ENCODE measurements at places on chromosomes 7 and 10. TPM values are rescaled to one million over a fixed set of nuclear protein-coding genes. Genes with fewer than 3 reads are reported as not detected.

The DOCK4 gene
- total RNA-seq = 21.0 TPM

The C10orf105 gene
- total RNA-seq = not detected

- DNase-seq = no peak
Measured at GRCh38 chr10:79274279-79275104, 72.8 kb upstream of the PPIF start.

DNA sequence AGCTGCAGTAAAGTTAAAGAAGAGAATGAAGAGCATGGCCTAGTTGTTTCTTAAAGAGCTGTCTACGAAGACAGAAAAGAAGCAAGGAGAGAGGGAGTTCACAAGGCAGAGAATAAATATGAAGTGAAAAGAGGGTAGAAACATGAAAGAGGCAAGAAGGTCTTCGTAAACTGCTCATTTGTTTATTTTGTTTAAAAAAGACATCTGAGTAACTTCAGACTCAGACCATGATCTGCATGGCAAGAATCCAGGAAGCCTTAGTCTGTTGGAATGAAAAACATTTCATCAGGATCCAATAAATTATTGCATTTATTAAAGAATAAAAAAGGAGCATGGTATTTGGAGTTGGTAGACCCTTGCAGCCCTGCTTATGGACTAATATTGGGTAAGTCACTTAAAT, 151.1 kb downstream of the SEM1 start:
- no peak for DNase-seq

- DNase-seq = peak; percentile 69
Measured at GRCh38 chr10:25226775-25227682, 52.2 kb downstream of the GPR158 start.

The ZNF722 gene
- total RNA-seq = not detected
